Activated naive CD8-positive, alpha-beta T cell treated with anti-CD3 and anti-CD28 coated beads, Interleukin-2, amount 10 ng/mL, durations not matched to agents 7 days and 5 days (primary cell): ENCODE measurements at places on chromosomes 1 and 21. TPM values are rescaled to one million over a fixed set of nuclear protein-coding genes. Genes with fewer than 3 reads are reported as not detected.

GRCh38 chr1:47986761-47987200, 10.4 kb downstream of the TRABD2B start:
- H3K4me3 ChIP-seq = no peak overlapping the region
- H3K27ac ChIP-seq = no peak overlapping the region
- H3K36me3 ChIP-seq = no peaks in the 10 kb centered on the region
- peaks cover 57% of the 10 kb centered on the region for H3K27me3 ChIP-seq

GRCh38 chr1:31627930-31628559, 10.6 kb downstream of the HCRTR1 start:
- no peak overlapping the region for H3K4me3 ChIP-seq
- no peaks in the 10 kb centered on the region for H3K27me3 ChIP-seq
- no peak for DNase-seq

- no peaks in the 10 kb centered on the region for H3K27me3 ChIP-seq
- H3K27ac ChIP-seq = no peak overlapping the region
- DNase-seq = no peak
Measured at GRCh38 chr1:8004113-8004802, 21.9 kb downstream of the ERRFI1 start.

DNA sequence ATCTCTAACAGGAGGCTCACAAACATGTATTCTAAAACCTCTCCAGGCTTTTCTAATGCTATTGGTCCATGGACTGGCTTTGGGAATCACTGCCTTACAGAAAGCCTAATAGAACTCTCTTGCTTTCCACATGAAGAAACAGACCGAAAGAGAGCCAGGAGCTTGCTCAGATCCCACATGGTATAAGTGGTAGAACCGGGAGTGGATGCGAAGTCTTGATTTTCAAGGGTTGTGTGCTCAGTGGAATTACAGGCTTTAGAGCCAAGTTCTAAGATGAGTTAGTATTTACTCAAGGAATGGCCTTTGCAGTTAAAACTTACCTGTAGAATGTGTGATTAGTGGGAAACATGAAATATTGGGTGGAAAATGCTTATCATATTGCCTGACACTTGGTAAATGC, 54.3 kb upstream of the HSD17B7 start:
- no peaks in the 10 kb centered on the region for H3K36me3 ChIP-seq
- no peak for DNase-seq
- H3K27me3 ChIP-seq = peaks cover 4% of the 10 kb centered on the region
- no peak overlapping the region for H3K27ac ChIP-seq

The RPTN gene
- total RNA-seq = not detected

DNA sequence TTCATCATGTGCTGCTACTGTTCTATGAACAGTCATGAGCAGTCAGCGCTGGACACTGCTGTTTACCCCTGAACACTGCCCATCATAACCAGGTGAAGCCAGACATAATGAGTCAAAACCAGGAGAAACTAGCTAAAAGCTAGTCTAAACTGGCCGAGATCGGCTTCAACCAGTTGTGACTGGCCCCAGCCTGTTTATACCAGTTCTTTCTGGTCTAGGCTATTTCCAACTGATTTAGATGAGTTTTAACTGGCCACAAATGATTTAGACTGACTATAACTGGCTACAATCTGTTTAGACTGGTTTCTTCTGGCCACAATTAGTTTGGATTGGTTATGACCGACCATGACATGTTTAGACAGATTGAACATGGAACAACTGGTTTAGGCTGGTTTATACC, 348.3 kb upstream of the CAMK1G start:
- no peaks in the 10 kb centered on the region for H3K4me1 ChIP-seq
- no peaks in the 10 kb centered on the region for H3K36me3 ChIP-seq
- DNase-seq = no peak
- H3K4me3 ChIP-seq = no peak overlapping the region
- H3K27me3 ChIP-seq = peaks cover 5% of the 10 kb centered on the region

The DNASE2B gene
- not detected for total RNA-seq

- H3K4me1 ChIP-seq = peaks cover 9% of the 10 kb centered on the region
- H3K27ac ChIP-seq = no peak overlapping the region
- no peak for DNase-seq
Measured at GRCh38 chr1:212713465-212714136, 14.0 kb upstream of the BATF3 start.

GRCh38 chr1:7261490-7261889, 476.2 kb downstream of the CAMTA1 start:
- no peak overlapping the region for H3K4me3 ChIP-seq
- no peak overlapping the region for H3K27ac ChIP-seq
- H3K36me3 ChIP-seq = no peaks in the 10 kb centered on the region
- H3K27me3 ChIP-seq = peaks cover 2% of the 10 kb centered on the region
- no peaks in the 10 kb centered on the region for H3K4me1 ChIP-seq
- no peak for DNase-seq

DNA sequence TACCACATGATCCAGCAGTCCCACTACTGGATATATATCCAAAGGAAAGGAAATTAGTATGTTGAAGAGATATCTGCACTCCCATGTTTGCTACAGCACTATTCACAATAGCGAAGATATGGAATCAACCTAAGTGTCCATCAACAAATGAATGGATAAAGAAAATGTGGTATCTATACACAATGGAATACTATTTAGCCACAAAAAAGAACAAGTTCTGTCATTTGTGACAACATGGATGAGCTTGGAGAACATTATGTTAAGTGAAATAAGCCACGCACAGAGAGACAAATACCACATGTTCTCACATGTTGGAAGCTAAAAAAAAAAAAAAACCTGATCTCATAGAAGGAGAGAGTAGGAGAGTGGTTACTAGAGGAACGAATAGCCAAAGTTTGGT, 17.7 kb downstream of the ATPAF1 start:
- no peak for DNase-seq
- no peaks in the 10 kb centered on the region for H3K4me1 ChIP-seq
- no peak overlapping the region for H3K4me3 ChIP-seq
- no peak overlapping the region for H3K27ac ChIP-seq
- H3K36me3 ChIP-seq = peaks cover 56% of the 10 kb centered on the region
- H3K27me3 ChIP-seq = no peaks in the 10 kb centered on the region

DNA sequence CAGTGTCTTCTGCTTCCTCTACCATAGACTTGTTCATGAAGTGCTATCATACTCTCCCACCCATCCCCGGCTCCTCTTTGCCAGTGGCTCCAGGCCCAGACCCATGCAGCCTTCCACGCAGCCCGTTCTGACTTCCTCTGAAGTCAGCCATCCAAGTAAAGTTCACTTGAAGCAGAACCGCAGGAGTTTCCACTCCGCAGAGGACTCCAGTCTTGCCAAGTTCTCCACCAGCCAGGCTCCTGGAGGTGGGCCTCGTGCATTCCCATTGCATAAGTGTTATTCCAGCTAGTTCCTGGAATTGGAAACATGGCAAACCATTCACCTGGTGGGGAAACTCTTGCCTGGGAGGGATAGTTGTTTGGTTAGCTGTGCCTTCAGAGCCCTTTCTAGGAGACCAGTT, 185.1 kb downstream of the PLPP3 start:
- H3K4me3 ChIP-seq = no peak overlapping the region
- no peak for DNase-seq
- H3K27ac ChIP-seq = no peak overlapping the region
- no peaks in the 10 kb centered on the region for H3K27me3 ChIP-seq
- H3K4me1 ChIP-seq = no peaks in the 10 kb centered on the region
- H3K36me3 ChIP-seq = no peaks in the 10 kb centered on the region

GRCh38 chr1:220407191-220407590, 120.7 kb upstream of the MARK1 start:
- H3K4me3 ChIP-seq = no peak overlapping the region
- H3K27ac ChIP-seq = no peak overlapping the region
- DNase-seq = no peak
- H3K4me1 ChIP-seq = no peaks in the 10 kb centered on the region
- no peaks in the 10 kb centered on the region for H3K36me3 ChIP-seq

The SELENBP1 gene
- total RNA-seq = not detected

- no peaks in the 10 kb centered on the region for H3K4me1 ChIP-seq
- no peak overlapping the region for H3K27ac ChIP-seq
- DNase-seq = no peak
- no peak overlapping the region for H3K4me3 ChIP-seq
- no peaks in the 10 kb centered on the region for H3K27me3 ChIP-seq
Measured at GRCh38 chr1:37017720-37018119, 16.6 kb downstream of the GRIK3 start.

GRCh38 chr1:48093147-48093546, 96.0 kb upstream of the TRABD2B start:
- DNase-seq = no peak
- H3K27me3 ChIP-seq = peaks cover 26% of the 10 kb centered on the region
- no peaks in the 10 kb centered on the region for H3K36me3 ChIP-seq
